Pericardium fibroblast (primary cell): ENCODE measurements at places on chromosomes 4 and X. TPM values are rescaled to one million over a fixed set of nuclear protein-coding genes. Genes with fewer than 3 reads are reported as not detected.

CNGA1 gene
- not detected in 2 replicates for total RNA-seq

NAA11 gene
- total RNA-seq, result not detected in 2 replicates

ELK1 gene
- 37.3 and 40.4 TPM in 2 replicates for total RNA-seq

SLC6A14 gene
- not detected in 2 replicates for total RNA-seq

XG gene
- under 0.01 and 3.0 TPM in 2 replicates for total RNA-seq

SORCS2 gene
- total RNA-seq, result 0.58 and 4.3 TPM in 2 replicates

ADGRG4 gene
- total RNA-seq, result not detected in 2 replicates

GAGE12F gene
- total RNA-seq, result not detected in 2 replicates

CCNB3 gene
- total RNA-seq, result under 0.01 TPM in 1 of 2 replicates, not detected in the other

MAOA gene
- total RNA-seq, result 105 and 112 TPM in 2 replicates

CAMK2D gene
- 89.9 and 102 TPM in 2 replicates for total RNA-seq

SYNPO2 gene
- 6.8 and 6.9 TPM in 2 replicates for total RNA-seq

MAGEA8 gene
- total RNA-seq, result not detected in 2 replicates

CXCR3 gene
- not detected in 2 replicates for total RNA-seq

ZNF630 gene
- 0.26 and 0.58 TPM in 2 replicates for total RNA-seq

ARX gene
- total RNA-seq, result not detected in 2 replicates

TMPRSS11F gene
- not detected in 2 replicates for total RNA-seq

PGAM4 gene
- total RNA-seq, result not detected in 2 replicates

SLC38A5 gene
- total RNA-seq, result 7.7 and 12.6 TPM in 2 replicates

GPRASP2 gene
- 6.3 and 13.7 TPM in 2 replicates for total RNA-seq

GRPR gene
- total RNA-seq, result not detected in 2 replicates

PHKA1 gene
- 3.4 and 4.3 TPM in 2 replicates for total RNA-seq

NPY1R gene
- total RNA-seq, result 1.3 TPM in 1 of 2 replicates, not detected in the other

PDE6B gene
- total RNA-seq, result 1.4 and 7.6 TPM in 2 replicates

TIGD2 gene
- 9.0 and 11.3 TPM in 2 replicates for total RNA-seq

MAGEC1 gene
- total RNA-seq, result not detected in 2 replicates

BEX1 gene
- 3.2 TPM in 1 of 2 replicates, not detected in the other for total RNA-seq

FAM236C gene
- total RNA-seq, result not detected in 2 replicates

PABPC5 gene
- 1.8 and 2.8 TPM in 2 replicates for total RNA-seq

FAM9C gene
- not detected in 2 replicates for total RNA-seq

CT45A5 gene
- not detected in 2 replicates for total RNA-seq

RAB9B gene
- 0.23 and 1.1 TPM in 2 replicates for total RNA-seq

ZNF732 gene
- total RNA-seq, result not detected in 2 replicates

HEPH gene
- 23.2 and 26.9 TPM in 2 replicates for total RNA-seq

SLC34A2 gene
- total RNA-seq, result 1.8 TPM in 1 of 2 replicates, not detected in the other
